ENCODE measurements at places on chromosomes 1 and 21. TPM values are rescaled to one million over a fixed set of nuclear protein-coding genes. Genes with fewer than 3 reads are reported as not detected.

- DNase-seq, result peak; percentile 74
Measured at GRCh38 chr1:108828074-108828961, 28.6 kb downstream of the AKNAD1 start.

DNA sequence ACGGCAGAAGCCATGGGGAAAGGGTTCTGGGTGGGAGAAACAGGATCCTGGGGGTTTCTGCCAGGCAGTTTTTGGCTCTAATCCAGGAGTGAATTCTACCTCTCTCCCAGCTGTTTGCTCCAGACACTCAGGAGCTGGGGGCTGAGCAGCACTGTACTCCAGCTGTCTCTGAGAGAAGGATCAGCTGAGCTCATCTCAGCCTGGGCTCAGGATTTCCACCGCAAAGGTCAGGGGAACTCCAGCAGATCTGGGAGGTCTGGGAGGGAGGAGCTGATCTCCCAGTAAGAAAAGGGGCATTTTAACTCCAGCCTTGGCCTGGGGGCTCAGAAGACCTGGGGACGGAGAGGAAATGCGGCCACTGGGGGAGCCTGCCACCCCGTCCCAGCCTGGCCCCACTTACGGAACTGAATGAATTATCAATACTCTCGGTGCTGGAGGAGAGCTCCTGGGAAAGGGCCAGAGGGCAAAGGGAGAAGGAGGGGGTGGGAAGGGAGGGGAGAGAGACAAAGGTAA, 17.3 kb downstream of the PI4KB start:
- DNase-seq, result no peak

GRCh38 chr1:200473698-200474371, 64.0 kb upstream of the ZNF281 start:
- DNase-seq, result no peak

- no peak for DNase-seq
Measured at GRCh38 chr21:45079351-45079750, 5.0 kb downstream of the ADARB1 start.

The TNFRSF4 gene
- not detected for total RNA-seq

The METTL18 gene
- 11.2 TPM for total RNA-seq

- DNase-seq, result no peak
Measured at GRCh38 chr1:234645964-234646363, 36.0 kb upstream of the IRF2BP2 start.

DNA sequence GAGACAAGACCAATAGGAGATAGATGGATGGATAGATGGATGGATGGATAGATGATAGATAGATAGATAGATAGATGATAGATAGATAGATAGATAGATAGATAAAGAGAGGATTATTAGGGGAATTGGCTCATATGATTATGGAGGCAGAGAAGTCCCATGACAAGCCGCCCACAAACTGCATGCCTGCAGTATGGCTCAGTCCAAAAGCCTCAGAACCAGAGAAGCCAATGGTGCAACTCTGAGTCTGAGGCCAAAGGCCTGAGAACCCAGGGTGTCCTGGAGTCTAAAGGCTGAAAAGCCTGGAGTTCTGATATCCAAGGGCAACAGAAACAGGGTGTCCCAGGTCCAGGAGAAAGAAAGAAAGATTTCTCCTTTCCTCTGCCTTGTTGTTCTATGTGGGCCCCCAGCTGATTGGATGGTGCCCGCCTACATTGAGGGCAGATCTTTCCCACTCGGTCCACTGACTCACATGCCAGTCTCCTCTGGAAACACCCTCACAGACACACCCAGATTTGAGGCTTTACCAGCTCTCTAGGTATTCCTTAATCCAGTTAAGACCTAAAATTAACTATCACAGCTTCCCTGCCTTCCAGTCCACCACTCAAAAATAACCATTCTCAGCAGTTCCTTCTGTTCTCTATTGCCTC, 39.6 kb upstream of the IRF2BP2 start:
- no peak for DNase-seq

GRCh38 chr21:42056996-42057689, 14.0 kb upstream of the UMODL1 start:
- peak; percentile 58 for DNase-seq

DNA sequence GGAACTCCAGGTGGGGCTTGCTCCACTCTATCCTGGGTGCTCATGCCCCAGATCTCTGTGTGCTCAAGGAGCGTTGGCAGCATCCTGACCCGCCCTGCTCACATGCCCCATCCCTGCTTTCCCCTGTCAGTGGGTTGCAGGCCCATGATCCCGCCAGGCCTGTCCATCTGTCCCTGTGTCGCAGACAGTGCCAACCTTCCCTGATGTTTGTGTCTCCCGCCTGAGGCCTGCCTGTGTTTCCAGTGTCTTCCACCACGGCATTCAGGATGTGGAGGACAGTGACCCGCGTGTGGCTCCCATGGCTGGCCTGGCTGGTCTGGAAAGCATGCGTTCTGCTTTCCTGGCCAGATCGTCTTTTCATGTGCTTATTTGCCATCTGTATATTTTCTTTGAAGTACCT, 82.9 kb downstream of the PCBP3 start:
- no peak for DNase-seq

- peak; percentile 41 for DNase-seq
Measured at GRCh38 chr1:205396967-205397616, 24.8 kb downstream of the LEMD1 start.

DNA sequence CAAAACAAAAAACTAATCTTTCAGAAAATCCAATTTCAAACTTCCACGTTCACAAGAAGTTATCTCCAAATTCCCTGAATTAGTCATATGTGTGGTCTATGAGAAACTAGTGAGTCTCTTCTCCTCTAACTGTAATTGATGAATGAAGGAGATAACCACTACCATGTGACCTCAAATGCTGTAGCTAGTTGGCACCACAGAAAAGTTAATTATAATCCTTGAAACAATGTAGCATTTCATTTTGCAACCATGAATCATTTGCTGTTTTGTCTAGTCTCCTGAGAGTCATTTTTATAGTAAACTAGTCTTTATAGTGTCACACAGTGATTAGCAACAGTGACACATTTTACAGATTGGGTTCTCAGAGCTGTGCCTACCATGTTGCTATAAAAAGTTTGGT, 287.5 kb downstream of the LRRIQ3 start:
- no peak for DNase-seq

DNA sequence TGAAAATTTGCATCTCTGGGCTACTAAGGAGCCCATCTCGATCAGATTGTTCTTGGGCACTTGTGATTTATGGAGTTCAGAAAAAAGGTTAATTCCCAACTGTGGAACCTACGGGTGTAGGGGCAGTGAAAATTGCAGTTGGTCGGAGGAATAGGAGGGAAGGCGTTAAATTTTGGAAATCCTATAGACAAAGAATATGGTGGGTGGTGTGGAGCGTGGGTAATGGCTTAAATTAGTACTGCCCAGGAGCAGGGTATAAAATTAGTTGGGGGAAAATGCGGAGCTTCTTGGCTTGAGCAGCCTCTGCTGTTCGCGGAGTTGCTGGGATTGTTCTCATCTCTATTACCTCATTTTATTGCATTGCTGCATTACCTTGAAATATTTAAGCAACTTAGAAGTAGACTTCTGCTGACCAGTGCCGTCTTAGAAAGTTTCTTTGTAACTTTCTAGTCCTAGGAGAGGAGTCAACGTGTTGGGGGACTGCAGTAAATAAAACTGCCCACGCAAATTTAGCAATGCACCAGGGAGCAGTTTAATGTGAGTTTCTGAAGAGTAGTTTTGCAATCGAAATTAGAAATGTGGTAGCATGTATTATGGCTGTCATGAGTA, 514 bp downstream of the S1PR1 start:
- no peak for DNase-seq

GRCh38 chr1:85275701-85276214, 674 bp downstream of the BCL10 start:
- DNase-seq, result no peak

The SLC16A1 gene
- 60.3 TPM for total RNA-seq

The TMEM200B gene
- total RNA-seq, result 0.15 TPM

- no peak for DNase-seq
Measured at GRCh38 chr1:5585256-5585655, 407.0 kb downstream of the NPHP4 start.

DNA sequence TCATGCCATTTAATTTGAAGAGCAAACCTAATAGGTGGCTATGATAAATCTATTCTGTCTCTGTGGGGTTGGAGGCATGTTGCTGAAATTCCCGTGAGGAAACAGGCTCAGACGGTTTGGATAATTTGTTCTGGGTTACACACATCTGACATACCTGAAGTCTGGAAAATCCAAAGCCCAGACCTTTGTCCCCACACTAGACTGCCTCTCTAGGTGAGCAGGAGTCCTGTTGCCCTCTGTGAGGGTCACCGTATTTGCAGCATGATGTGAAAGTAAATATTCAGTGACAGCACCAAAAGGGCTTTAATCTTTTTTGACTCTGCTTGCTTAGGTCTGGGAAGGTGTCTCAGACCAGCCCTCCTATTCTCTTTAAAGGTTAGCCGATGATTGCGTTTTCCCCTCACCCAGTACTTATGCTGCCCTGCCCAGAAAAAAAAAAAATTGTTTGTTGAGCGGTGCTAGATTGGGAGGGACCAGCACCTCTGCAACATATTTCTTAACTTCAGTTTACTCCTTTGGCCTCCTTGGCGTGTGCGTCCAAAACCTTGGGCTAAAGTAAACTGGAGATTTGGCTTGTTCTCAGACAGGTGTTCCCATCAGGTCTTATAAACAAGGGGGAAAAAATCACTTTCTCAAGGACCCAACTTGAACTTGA, 67.0 kb downstream of the CACHD1 start:
- DNase-seq, result no peak

DNA sequence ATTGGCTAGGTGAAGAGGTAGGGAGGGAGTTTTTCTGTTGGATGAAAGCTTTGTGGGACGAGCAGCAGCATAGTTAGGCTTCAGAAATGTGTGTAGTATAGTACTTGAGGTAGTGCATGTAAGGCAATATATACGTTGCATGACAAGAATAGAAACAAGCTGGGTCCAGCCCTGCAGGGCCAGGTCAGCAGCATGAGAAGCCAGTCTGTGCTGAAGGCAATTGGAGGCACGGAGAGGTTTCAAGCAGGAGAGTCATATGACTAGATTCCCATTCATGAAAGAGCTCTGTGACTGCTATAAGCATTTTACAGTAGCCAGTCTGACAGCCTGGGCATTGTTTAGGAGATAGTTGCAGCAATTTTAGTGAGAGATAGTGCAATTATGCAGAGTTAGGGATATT, 84.2 kb upstream of the DSCAM start:
- no peak for DNase-seq

- no peak for DNase-seq
Measured at GRCh38 chr1:236301958-236302335, 20.2 kb upstream of the ERO1B start.

The UCHL5 gene
- 73.7 TPM for total RNA-seq

- DNase-seq, result no peak
Measured at GRCh38 chr1:92486251-92487077, at the start of gene GFI1. Gene GFI1 (minus strand): TSS chr1:92486925. CDS start chr1:92483487, 3,438 bp downstream.

DNA sequence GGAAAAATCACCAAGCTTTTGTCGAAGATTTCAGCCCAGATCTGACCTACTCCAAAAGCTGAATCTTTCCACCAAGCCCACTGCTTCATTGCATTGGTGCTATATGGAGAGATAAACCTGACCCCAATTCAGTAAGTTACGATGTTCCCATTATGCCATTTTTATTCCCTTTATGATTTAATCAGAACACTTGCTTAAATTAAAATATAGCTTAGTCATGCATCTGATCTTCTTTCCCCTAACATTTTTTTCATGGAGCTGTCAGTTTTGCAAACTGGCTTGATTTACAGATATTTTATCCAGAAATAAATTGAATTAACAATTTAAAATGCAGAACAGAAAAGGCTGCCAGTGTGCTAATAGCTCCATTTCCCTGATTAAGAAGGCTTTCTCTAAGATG, 503.5 kb upstream of the C1orf87 start:
- DNase-seq, result no peak

The S100A2 gene
- 14.1 TPM for total RNA-seq

GRCh38 chr1:197733324-197733723, 42.0 kb downstream of the DENND1B start:
- DNase-seq, result no peak
